ENCODE measurements at places on chromosomes 7 and 10.
A peak's percentile ranks its signal among the peaks of the same experiment; 100 is the strongest.

- DNase-seq, result peak; percentile 56
Observed at GRCh38 chr7:64887756-64888508, 15.1 kb upstream of the ZNF273 start.

DNA sequence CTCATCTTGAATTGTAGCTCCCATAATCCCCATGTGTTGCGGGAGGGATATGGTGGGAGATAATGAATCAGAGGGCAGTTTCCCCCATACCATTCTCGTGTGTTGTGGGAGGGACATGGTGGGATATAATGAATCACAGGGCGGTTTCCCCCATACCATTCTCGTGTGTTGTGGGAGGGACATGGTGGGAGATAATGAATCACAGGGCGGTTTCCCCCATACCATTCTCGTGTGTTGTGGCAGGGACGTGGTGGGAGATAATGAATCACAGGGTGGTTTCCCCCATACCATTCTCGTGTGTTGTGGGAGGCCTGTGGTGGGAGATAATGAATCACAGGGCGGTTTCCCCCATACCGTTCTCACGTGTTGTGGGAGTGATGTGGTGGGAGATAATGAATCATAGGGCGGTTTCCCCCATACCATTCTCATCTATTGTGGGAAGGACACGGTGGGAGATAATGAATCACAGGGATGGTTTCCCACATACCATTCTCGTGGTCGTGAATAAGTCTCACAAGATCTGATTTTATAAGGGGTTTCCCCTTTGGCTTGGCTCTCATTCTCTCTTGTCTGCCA lies 271.0 kb downstream of the MAD1L1 start:
- peak; percentile 64 for DNase-seq

DNA sequence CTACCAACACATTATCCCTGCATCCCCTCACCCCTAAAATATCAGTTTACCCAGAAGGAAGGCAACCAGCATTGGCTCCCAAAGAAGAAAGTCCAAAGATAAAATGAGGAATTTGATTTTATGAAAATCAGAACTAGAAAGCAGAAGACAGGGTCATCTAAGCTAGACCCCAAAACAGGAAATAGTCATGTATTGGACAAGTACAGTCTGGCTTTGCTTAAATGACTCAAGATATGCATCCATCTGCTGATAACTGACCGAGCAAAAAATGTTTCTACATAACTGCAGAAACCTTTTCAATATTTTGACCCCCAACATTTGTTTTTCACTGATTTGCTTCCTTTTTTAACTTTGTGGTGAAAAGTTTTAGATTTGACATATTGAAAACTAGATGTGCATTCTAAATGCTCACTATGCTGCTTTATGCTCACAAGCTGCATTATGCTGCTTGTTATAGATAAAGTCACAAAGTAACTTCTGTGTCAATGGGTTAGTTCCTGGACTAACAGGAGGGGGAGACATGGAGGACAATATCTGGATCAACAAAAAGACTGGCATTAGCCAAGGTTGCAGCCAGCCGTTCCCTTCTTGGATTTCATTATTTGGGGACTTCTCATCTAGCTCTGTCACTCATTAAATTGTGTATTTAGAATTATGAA lies 227.0 kb downstream of the INHBA start:
- DNase-seq, result no peak

DNA sequence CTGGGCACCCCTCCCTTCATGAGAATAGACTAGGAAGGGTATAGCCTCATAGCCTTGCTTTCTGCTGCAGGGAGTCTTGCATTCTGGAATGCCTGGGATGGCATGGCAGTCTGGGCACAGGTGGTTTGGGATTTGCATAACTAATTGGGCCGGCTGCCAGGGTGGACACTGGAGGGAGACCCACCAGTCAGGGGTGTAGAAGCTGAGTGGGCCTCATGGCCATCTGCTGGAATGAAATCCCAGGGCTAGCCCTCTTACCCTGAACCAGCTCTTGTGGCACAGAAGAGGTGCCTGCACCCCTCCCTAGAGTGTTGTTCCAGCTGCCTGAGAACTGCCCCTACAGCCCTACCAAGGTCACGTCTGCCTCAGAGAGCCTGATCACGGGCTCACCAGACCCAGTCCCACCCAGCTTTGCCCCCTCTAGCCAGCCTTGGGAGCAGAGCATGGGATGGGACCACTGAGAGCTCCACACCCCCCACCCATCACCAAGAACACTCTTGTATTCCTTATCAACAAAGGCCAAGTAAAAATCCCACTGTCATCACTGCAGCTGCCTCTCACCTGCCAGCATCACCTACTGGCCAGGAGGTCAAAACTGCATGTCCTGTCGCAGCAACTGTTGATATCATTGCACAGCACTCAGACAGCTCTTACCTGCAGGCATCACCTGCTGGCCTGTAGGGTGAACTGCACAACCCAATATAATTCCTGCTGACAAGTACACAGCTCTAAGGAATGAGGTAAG lies 148.9 kb downstream of the ZEB1 start:
- DNase-seq, result no peak

DNA sequence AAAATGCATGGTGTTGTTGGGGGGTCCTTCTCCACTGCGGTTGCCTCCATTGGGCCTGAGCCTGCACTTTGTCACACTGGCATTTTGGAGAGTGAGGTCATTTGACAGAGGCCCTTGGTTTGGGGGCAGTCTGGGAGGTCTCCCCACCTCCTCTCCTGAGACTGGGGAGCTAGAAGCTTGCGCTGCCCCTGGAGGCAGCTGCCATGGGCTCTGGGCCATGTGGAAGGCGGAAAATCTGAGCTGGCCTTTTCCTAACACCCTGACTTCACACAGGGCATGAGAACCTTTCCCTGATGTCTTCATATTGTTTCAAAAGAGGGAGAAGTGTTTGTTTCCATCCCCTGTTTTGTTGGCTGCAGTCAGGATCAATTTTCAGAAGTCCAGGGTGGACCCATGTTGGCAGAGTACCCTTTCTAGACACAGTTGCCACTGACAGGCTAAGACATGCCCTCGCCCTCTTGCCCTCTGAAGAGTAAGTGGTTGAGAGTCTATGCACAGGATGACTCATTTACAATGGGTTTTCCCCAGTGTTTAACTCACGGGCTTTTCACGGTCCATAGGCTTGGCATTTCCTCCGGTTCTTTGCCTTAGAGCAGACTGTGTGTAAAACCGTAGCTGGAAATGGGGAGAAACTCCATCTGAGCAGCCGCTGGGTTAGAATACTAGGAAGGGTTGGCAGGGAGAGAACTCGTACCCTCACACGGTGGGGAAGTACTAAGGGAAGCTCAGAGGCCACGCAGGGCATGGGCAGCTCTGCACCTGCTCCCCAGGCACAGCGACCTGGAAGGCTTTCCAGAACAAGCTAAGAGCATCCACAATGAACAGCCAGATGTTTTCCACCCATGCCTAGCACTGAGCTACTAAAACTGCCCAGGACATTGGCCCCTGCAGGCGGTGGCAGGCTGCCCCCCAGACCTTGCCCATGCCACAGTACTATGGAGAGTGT lies 655.0 kb downstream of the SDK1 start:
- no peak for DNase-seq

DNA sequence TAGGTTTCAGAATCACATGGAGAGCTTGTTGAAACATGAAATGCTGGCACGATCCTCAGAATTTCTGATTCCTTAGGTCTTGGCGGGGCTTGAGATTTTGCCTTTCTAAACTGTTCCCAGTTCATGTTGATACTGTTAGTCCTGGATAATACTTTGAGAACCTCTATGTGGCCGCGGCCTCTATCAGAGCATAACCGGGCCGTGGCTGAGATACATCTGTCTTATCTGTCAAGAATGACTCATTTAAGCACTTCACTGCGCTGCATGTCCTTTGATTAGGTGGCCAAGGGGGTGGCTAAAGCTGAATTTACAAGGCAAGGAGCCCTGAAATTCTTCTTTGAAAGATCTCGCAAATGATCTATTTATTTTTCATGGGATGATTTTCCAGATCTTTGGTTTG lies 66.9 kb downstream of the GALNT17 start:
- DNase-seq, result no peak

DNA sequence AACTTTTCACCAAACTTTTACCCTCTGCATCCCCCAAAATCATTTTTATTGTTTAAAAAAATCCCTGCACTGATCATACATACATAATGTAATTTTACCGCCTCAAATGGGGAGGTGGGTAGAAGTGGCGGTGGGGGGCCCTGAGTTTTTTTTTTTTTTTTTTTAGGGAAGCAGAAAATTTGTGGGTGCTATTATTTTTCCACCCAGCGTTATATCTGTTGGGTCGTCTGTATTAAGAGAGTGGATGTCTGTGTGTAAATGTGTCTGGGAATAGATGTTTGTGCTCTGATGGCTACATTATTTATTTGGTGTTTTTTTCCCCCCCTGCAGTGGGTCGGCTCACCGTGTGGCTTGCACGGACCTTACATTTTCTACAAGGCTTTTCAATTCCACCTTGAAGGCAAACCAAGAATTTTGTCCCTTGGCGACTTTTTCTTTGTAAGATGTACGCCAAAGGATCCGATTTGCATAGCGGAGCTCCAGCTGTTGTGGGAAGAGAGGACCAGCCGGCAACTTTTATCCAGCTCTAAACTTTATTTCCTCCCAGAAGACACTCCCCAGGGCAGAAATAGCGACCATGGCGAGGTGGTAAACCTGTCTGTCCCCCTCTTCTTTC lies 438 bp downstream of the ARID5B start:
- peak; percentile 46 for DNase-seq

DNA sequence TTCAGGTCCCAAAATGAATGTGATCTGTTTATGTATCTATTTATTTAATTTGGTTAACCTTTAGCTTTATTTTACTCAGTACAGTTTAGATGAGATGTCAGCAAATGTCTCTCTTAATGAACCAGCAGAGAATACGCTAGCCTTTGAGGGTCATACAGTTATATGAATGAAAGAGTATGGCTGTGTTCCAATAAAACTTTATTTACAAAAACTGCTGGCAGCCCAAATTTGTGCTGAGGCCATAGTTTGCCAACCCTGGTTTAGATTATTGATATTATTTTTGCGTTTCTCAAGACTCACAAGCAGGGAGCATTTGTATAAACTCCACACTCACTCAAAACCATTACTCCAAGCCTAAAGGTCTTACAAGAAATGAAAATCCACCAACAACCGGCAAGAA lies 323.4 kb upstream of the NRP1 start:
- DNase-seq, result no peak

DNA sequence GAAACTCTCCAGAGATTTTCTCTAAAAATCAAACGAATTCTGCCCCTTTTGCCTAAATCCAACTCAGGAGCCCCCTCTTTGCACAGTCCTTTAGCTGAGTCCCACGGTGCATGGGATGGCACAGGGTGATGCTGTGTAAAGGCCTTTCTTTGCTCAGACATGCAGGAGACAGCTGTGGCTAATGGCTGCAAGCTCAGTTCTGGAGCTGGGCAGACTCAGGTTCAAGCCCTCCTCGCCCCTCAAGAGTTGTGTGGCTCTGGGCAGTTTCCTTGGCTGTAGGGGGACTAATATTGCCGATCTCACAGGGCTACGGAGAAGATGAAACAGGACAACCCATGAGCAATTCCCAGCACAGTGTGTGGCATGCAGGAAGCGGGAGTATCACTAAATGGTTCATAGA lies 42.6 kb downstream of the CLEC2L start:
- DNase-seq, result no peak

All from common myeloid progenitor, CD34-positive (primary cell).